Amygdala (tissue), 56 donors: ENCODE measurements at places on chromosomes 2 and 18.

GRCh38 chr2:100548771-100549170 lies 14.0 kb upstream of the PDCL3 start:
- DNase-seq: peak; percentile 68

- no peak for DNase-seq
These were observed 153.6 kb downstream of the ALK start for GRCh38 chr2:29767606-29768335.

DNA sequence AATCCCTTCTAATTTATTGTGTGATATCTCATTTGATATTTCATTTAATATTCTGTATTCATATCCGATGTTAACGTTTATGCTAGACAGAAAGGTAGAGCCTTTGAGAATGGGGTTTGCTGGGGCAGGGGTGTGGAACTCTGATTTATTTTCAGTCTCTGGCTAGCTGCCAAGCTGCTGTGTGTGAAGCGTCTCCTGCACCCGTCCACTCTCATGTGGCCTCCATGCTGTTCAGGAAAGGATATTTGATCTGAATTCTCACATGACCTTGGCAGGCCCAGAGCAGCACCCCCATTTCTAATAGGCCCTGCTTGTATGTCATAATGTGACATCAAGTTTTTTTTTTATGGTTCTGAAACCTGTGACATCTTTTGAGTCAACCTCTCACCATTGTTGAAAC lies 1.6 kb downstream of the IL1R1 start:
- no peak for DNase-seq

DNA sequence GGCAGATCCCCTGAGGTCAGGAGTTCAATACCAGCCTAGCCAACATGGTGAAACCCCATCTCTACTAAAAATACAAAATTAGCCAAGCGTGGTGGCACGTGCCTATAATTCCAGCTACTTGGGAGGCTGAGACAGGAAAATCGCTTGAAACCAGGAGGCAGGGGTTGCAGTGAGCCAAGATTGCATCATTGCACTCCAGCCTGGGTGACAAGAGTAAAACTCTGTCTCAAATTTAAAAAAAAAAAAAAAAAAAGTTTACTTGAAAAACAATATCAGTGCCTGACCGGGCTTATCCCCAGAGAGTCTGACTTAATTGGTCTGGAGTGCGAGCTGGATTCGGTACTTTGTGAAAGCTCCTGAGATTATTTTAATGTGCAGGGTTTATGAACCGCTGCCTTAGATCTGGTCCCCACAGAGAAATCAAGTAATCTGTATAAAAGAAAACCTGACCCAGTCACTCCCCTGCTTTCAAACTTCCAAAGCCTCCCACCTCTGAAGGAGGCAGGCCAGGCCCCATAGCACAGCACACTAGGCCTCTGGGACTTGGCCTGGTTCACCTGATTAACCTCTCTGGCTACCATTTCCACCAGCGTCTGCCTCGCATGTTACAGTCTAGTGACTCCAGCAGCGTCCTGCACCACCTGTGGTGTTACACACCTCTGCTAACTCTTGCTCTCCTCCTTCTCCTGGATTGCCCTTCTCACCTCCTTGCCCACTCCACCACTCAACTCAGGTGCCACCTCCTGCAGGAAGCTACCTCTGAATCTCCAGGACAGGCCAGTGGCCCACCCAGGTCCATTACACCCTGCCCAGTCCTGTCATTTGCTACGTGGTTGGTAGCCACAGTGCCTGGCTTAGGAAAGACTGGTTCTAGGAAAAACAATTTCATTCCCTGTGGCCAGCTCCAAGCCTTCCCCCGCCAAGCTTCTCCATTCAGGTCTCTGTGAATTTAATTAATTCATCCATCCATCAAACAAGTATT lies 114.3 kb upstream of the PPP1CB start:
- no peak for DNase-seq

- no peak for DNase-seq
These were observed 392.7 kb upstream of the SLC8A1 start for GRCh38 chr2:40844353-40845277.

DNA sequence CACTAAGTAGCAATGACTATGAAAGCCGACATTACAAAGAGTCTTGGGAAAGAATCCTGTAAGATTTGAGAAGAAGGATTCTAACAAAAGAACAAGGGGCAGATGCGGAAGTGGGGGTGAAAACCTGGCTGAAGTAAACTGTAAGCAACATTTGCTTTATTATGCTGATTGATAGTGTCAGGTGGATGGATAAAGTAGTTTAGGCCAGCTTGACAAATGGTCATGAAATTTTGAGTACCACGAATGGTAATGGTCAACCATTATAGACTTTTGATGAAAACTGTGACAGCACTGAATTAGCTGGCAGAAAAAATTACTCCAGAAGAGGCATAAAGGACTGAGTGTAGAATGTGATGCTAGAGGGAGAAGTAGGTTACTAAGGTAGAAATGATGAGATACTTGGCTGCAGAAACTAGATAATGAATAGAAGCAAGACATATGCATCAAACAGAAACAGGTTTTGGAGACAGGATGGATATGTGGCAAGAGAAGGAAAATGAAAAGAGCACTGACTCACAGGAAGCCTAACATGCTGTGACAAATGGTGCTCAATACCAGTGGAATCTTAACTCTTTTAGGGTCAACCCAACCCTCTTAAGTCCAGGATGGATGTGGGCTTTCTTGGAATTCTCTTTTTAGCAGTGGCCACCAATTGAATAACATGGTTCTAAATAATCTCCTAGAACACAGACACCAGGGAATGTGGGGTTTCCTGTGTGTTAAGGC lies 6.8 kb downstream of the THUMPD2 start:
- DNase-seq: no peak

DNA sequence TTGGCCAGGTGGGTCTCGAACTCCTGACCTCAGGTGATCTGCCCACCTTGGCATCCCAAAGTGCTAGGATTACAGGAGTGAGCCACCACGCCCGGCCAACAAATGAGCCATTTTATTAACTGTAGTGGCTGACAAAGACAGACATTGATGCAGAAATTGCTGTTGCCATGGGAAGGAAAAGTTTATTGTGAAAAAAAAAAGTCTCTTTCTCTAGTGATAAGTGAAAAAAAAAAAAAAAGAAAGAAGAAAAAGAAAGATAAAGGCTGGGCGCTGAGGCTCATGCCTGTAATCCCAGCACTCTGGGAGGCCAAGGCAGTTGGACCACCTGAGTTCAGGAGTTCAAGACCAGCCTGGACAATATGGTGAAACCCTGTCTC lies 39.8 kb upstream of the RAB1A start:
- no peak for DNase-seq

GRCh38 chr2:174334781-174335251 lies at the start of gene SP9:
SP9 (plus strand) TSS chr2:174334954; CDS start chr2:174335093, 139 bp downstream.
- no peak for DNase-seq

- DNase-seq: no peak
These were observed 29.9 kb downstream of the SUMO1 start for GRCh38 chr2:202208526-202208925.

GRCh38 chr2:223835701-223836532 lies 1.5 kb downstream of the AP1S3 start:
- DNase-seq: no peak

DNA sequence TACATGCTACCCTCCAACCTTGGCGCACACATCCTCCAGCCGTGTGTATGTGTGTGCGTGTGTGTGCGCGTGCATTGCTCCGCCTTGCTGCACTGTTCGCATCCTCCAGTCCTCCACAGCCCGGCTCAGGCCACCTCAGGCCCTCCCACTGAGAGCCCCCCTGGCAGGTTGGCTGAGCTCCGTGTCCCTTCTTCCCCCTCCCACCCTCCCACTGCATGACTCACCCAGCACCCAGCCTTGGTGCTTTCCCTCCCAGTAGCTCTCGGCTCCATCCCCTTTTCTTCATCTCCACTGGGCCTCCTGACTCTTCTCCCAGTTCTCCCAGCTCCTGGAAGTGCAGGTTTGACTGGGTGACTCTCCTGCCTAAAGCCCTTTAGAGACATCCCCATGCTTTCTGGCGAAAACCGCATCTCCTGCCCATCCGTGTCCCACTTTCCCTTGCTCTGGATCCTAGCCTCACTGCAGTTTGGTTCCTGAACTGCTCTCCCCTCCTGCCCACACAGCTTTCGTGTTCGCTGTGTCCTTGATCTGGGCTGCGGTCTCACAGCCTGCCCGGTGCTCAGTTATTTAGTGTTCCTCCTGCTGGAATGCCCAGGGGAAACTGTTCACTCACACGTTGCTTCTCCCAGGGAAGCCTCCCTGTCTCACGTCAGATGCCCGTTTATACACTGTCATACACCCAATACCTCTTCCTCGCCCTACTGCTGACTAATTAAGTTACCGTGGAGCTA lies 4.9 kb downstream of the TMEM177 start:
- no peak for DNase-seq

DNA sequence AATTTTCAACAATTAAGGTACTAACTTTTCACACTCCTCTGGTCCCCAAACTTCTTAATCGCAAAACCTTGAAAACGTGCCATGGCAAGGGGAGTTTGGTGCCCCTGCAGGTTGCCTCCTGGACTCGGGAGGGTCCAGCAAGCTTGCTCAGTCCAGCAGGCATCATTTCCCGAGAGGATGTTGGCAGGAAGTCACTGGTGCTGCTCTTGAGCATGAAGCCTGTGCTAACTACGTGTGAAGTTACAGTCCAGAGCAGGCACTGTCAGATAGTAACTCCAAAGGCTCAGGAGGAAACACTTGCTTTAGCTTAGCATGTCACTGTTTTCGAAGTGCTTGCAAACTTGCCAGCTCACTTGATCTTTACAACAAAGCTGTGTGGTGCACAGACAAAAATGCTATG lies 215.4 kb downstream of the MYCN start:
- DNase-seq: no peak

DNA sequence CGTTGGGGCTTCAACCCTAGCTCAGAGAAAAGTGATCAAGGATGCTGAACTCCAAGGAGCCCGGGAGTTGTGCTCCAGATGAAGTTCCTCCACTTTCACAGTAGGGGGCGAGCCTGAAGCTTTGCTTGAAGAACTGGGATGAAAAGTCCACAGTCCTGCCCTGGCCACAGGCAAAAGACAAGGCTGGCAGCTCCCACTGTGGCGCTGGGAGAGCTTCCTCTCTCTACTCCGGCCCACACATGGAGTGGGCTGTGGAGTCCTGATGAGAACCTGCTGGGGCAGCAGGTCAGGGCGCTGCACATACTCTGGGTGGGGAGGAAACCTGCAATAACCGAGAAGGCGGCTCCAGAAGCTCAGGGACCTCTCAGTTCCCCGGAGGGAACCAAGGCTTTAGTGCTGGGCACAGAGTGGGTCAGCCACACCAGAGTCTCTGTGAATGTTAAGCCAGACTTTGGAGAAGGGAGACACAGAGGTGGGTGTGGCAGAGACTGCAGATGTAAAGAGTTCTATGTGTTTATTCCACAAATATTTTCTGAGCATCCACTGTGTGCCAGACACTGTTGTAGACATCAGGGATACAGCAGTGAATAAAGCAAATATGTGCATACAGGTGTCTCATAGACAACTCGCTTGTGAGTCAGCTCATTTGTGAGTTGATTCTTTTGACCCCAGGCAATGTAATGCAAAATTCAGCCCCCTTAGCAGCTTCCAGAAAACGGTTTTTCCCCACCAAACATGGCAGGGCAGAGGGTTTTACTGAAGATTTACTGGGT lies 48.0 kb upstream of the MRPL33 start:
- peak; percentile 65 for DNase-seq

- no peak for DNase-seq
These were observed 380.4 kb downstream of the CLIP4 start for GRCh38 chr2:29495536-29496060.

- peak; percentile 19 for DNase-seq
These were observed 38.5 kb downstream of the PARD3B start for GRCh38 chr2:204583773-204584172.

- DNase-seq: no peak
These were observed 121.0 kb upstream of the SH3BP4 start for GRCh38 chr2:234830853-234831252.

DNA sequence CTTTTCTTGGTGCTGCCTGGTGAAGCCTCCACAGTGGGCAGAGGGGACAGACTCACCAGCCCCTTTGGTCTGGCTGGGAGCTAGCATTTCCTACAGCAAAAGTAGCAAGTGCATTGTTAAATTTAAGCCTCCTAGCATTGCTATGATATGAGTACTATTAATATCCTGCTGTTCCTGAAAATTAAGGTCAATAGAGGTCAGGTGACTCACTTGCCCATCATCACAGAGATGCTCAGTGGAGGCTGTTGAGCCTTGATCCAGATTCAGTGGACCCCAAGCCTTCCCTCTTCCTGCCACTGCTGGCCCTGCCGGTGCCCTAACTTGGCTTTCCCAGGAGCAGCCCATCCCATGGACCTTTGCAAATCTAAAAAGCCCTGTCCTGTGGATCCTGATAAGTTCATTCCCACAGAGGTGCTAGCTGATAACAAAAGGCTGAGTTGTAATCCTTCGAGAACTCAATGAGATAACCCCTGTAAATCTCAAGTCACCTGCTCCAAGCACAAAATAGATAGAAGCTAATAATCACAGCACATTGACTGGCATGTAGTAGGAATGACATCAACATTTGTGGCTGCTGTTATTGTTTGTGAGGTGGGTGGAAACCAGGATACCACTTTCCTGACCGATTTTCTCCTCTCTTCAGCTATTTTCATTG lies 84.4 kb downstream of the THNSL2 start:
- DNase-seq: no peak

- DNase-seq: no peak
These were observed 195.8 kb downstream of the MTX2 start for GRCh38 chr2:176464886-176465564.

- no peak for DNase-seq
These were observed 48.2 kb downstream of the RPL37A start for GRCh38 chr2:216546641-216547403.

GRCh38 chr18:34258176-34258575 lies 33.5 kb upstream of the NOL4 start:
- DNase-seq: no peak

- no peak for DNase-seq
These were observed 590.8 kb upstream of the ID2 start for GRCh38 chr2:8090748-8091700.

DNA sequence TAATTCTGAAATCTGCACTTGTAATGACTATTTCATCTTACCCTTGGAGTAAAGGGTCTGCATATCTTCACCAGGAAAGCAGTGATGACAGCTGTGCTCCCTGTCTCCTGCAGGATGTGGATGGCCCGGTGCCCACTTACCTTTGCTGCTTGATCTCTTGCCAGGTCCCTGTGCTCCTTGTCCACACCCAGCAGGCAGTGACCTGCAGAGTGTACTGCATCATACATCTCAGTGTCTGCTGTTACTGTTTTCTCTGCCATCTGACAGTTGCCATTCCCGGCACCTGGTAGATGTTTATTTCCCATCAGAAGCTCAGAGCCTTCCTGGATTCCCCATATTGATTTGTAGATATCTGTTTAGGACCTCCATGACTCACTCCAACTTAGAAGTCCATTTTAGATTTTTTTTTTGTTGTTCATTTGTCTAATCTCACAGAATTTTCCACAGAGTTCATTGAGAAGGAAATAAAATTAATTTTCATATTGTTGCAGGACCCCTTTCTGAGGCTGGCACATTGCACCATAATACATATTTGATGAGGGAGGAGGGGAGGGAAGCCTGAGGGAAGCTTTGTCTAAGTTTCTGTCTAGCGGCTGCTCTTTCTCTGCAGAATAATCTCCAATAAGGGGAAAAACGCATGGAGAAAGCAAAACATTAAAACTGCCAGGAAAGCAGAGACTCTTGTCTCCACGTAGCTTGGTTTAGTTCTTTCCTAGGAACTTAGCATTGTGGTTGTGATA lies 697.5 kb upstream of the RAB6C start:
- DNase-seq: no peak
